ENCODE measurements at places on chromosomes 3 and 15. TPM values are rescaled to one million over a fixed set of nuclear protein-coding genes. Genes with fewer than 3 reads are reported as not detected.

OXTR gene
- total RNA-seq: 0.20 TPM

DNA sequence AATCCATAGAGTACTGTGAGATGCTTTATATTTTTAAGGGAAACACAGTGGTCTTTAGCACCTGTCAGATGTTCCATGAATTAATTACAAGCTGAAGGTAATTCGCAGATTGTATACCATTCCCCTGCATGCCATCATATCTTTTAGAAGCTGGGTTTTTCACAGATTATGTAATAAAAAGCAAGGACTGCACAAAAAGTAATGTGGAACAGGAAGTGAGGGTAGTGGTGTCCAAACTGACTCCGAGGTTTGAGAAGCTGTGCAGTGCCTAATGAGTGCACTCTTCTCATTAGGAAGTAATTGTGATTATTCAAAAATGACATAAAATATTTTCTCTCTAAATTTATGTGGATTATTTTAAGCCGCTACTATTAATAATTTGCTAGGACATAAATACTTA is 123.2 kb downstream of the GOLIM4 start:
- no peaks in the 10 kb centered on the region for H3K36me3 ChIP-seq
- H3K27me3 ChIP-seq: no peaks in the 10 kb centered on the region
- H3K27ac ChIP-seq: no peak overlapping the region

- H3K27ac ChIP-seq: no peak overlapping the region
- H3K27me3 ChIP-seq: no peaks in the 10 kb centered on the region
- H3K4me1 ChIP-seq: peaks cover 41% of the 10 kb centered on the region
- DNase-seq: peak; percentile 67
- H3K36me3 ChIP-seq: no peaks in the 10 kb centered on the region
These were observed 38.8 kb downstream of the CBLB start for GRCh38 chr3:105829871-105830622.

TRPM1 gene
- total RNA-seq: not detected

DNA sequence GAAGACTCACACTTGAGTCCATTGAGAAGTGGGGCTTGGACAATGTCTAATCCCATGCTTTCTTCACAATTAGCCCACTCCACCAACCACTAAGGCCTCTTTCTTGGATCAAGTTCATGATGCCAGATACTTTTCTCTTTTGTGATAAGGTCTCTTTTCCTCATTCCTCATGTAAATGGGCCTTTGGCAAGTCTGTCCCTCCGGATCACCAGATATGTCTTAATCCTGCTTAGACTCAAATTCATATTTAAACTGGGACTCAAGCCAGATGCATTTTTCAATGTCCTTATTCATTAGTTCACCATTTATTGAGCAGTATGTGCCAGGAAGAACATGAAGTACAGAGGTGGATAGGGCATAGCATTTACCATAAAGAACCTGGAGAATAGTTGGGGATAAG is 671.1 kb downstream of the TBL1XR1 start:
- H3K27ac ChIP-seq: no peak overlapping the region
- DNase-seq: no peak
- H3K36me3 ChIP-seq: no peaks in the 10 kb centered on the region
- no peak overlapping the region for H3K4me3 ChIP-seq
- H3K27me3 ChIP-seq: no peaks in the 10 kb centered on the region

DNA sequence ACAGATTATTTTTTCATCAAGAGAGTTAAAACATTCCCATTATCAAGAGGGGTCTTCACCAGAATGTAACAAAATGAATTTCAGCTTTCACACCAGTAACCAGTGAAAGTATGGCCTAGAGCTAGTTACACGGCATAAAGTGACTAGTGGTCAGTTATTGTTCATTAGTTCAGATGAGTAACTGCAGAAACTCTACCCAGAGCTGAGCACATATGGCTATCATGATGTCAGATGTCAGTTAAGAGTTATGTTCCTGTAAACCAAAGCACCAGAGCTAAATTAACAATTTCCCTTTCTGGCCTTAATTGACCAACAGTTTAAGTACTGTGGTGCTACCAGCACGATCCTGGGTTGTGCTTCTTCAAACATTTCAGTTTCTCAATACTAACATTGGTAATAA is 6.6 kb upstream of the MRPS25 start:
- no peak overlapping the region for H3K4me3 ChIP-seq
- no peaks in the 10 kb centered on the region for H3K27me3 ChIP-seq
- H3K27ac ChIP-seq: no peak overlapping the region
- peaks cover 9% of the 10 kb centered on the region for H3K36me3 ChIP-seq

HAPLN3 gene
- 158 TPM for total RNA-seq

DNA sequence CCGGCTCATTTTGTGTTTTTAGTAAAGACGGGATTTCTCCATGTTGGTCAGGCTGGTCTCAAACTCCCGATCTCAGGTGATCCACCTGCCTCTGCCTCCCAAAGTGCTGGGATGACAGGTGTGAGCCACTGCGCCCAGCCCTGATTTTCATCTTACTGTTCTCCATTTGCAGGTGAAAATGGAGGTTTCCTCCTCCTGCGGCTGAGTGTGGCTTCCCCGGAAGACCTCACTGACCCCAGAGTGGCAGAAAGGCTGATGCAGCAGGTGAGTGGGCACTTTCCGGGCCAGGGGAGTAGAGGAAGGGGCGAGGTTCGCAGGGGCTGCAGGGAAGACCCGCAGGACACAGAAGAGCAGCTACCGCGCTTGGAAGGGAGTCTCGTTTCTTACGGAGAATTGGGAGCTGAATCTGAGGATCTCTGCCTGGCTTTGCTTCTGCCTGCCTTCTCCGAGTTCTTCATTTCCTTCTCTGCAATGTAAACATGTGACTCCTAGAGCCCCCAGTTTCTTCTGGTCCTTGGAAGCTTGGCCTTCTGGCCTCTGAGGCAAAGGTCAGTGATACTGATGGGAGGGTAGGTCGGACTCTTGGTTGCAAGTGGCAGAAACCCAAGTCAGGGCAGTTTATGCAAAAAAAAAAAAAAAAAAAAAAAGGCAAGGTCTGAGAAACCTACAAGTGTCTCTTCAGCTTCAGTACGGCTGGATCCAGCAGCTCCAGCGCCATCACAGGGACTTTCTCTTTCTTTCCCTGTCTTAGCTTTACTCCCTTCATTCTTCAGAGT is 8.9 kb downstream of the MUC20 start:
- H3K4me3 ChIP-seq: no peak overlapping the region
- no peak overlapping the region for H3K27ac ChIP-seq
- H3K36me3 ChIP-seq: peaks cover 17% of the 10 kb centered on the region

- H3K4me3 ChIP-seq: peak overlapping the region; percentile 60
- peaks cover 27% of the 10 kb centered on the region for H3K4me1 ChIP-seq
- no peaks in the 10 kb centered on the region for H3K36me3 ChIP-seq
- DNase-seq: no peak
- peak overlapping the region; percentile 73 for H3K27ac ChIP-seq
These were observed 4.2 kb downstream of the FURIN start for GRCh38 chr15:90872486-90873184.

EBLN2 gene
- 7.0 TPM for total RNA-seq

DNA sequence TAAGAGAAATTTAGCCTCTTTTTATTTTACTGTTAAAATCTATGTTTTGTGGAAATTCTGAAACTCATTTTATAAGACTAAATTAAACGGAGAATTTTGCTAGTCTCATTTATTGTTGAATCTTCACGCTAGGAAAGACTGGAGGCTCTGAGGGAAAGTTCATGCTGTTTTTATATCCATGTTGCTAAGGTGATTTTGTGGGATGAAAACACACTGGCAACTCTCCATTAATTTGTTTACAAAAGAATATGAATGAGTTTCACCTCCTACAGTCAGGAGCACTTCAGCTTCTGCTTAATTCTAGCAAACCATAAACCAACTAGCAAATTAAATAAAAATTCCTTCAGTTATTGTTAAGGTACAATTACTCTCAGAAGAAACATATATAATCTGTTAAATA is 195.4 kb downstream of the RAP2B start:
- H3K27ac ChIP-seq: no peak overlapping the region
- no peak for DNase-seq
- H3K4me1 ChIP-seq: no peaks in the 10 kb centered on the region
- H3K4me3 ChIP-seq: no peak overlapping the region
- H3K36me3 ChIP-seq: no peaks in the 10 kb centered on the region

DNA sequence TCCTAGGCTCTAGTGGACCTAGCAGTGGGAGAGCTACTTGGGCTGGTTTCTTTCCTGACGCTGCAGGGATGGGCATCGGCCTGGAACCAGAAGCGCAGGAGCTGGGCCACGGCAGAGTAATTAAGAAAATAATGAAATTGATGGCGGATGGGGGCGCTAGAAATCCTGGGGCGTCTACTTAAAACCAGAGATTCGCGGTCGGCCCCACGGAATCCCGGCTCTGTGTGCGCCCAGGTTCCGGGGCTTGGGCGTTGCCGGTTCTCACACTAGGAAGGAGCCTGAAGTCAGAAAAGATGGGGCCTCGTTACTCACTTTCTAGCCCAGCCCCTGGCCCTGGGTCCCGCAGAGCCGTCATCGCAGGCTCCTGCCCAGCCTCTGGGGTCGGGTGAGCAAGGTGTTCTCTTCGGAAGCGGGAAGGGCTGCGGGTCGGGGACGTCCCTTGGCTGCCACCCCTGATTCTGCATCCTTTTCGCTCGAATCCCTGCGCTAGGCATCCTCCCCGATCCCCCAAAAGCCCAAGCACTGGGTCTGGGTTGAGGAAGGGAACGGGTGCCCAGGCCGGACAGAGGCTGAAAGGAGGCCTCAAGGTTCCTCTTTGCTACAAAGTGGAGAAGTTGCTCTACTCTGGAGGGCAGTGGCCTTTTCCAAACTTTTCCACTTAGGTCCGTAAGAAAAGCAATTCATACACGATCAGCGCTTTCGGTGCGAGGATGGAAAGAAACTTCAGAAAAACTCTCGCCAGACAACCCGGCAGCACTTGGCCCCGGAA is 6.1 kb downstream of the SOX14 start:
- no peaks in the 10 kb centered on the region for H3K4me1 ChIP-seq
- no peaks in the 10 kb centered on the region for H3K36me3 ChIP-seq
- peaks cover 7% of the 10 kb centered on the region for H3K27me3 ChIP-seq
- no peak overlapping the region for H3K27ac ChIP-seq
- no peak overlapping the region for H3K4me3 ChIP-seq
- DNase-seq: no peak

PARP3 gene
- 22.6 TPM for total RNA-seq

- H3K36me3 ChIP-seq: no peaks in the 10 kb centered on the region
- H3K27me3 ChIP-seq: no peaks in the 10 kb centered on the region
- no peak overlapping the region for H3K27ac ChIP-seq
- DNase-seq: no peak
These were observed 26.1 kb downstream of the RASGRF1 start for GRCh38 chr15:79064496-79064895.

ANKRD63 gene
- total RNA-seq: not detected

- H3K27me3 ChIP-seq: no peaks in the 10 kb centered on the region
- peak overlapping the region; percentile 41 for H3K4me3 ChIP-seq
- no peak for DNase-seq
- H3K36me3 ChIP-seq: no peaks in the 10 kb centered on the region
- peaks cover 45% of the 10 kb centered on the region for H3K4me1 ChIP-seq
- H3K27ac ChIP-seq: peak overlapping the region; percentile 81
These were observed 115.8 kb upstream of the ARHGEF3 start for GRCh38 chr3:56917361-56918110.

DNA sequence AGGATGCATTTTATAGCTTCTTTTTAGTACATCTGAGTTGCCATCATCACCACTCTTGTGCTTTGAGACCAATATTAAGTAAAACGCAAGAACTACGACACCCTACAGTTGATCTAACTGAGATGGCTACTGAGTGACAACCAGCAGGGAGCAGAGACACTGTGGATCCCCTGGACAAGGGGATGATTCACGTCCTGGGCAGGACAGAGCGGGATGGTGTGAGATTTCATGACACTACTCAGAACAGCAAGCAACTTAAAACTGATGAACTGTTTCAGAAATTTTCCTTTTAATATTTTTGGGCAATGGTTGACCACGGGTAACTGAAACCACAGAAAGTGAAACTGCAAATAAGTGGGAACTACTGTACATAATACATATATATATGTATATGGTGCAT is 299.2 kb downstream of the ADAMTS17 start:
- H3K27ac ChIP-seq: no peak overlapping the region
- H3K36me3 ChIP-seq: peaks cover under 1% of the 10 kb centered on the region
- no peaks in the 10 kb centered on the region for H3K4me1 ChIP-seq
- no peak overlapping the region for H3K4me3 ChIP-seq
